Activated naive CD4-positive, alpha-beta T cell treated with anti-CD3 and anti-CD28 coated beads, Interleukin-2, amount 10 ng/mL, durations not matched to agents 7 days and 5 days (primary cell): ENCODE measurements at places on chromosomes 11 and 22.

GRCh38 chr11:1414650-1415049, 24.9 kb downstream of the BRSK2 start:
- DNase-seq = no peak

DNA sequence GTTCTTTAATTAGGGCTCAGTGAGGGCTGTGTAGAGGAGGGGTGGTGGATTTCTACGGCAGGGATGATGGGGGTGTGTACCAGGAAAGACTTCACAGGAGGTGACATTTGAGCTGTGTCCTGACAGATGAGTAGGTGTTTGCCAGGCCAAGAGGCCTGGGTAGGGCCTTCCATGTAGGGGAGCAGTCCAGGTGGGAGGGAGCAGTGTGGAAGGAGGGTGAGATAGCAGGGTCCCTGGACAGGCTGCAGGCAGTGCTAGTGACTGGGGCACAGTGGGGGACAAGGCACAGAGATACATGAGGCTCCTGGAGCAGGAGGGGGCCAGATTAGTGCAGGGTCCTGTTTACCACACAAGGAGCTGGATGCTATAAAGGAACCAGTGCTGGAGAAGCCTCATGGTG, 147.9 kb upstream of the CADM1 start:
- no peak for DNase-seq

GRCh38 chr22:30245985-30246813, at the start of gene LIF:
Gene LIF, minus strand, starts transcription at chr22:30246759. Its CDS starts 64 bp downstream, at chr22:30246695.
- peak; percentile 73 for DNase-seq

GRCh38 chr11:4695442-4695841, 2.2 kb downstream of the OR51E2 start:
- no peak for DNase-seq

- DNase-seq = no peak
Observed at GRCh38 chr11:11253497-11253896, 99.6 kb downstream of the CSNK2A3 start.

- no peak for DNase-seq
Observed at GRCh38 chr11:128405714-128406662, 181.4 kb downstream of the ETS1 start.

DNA sequence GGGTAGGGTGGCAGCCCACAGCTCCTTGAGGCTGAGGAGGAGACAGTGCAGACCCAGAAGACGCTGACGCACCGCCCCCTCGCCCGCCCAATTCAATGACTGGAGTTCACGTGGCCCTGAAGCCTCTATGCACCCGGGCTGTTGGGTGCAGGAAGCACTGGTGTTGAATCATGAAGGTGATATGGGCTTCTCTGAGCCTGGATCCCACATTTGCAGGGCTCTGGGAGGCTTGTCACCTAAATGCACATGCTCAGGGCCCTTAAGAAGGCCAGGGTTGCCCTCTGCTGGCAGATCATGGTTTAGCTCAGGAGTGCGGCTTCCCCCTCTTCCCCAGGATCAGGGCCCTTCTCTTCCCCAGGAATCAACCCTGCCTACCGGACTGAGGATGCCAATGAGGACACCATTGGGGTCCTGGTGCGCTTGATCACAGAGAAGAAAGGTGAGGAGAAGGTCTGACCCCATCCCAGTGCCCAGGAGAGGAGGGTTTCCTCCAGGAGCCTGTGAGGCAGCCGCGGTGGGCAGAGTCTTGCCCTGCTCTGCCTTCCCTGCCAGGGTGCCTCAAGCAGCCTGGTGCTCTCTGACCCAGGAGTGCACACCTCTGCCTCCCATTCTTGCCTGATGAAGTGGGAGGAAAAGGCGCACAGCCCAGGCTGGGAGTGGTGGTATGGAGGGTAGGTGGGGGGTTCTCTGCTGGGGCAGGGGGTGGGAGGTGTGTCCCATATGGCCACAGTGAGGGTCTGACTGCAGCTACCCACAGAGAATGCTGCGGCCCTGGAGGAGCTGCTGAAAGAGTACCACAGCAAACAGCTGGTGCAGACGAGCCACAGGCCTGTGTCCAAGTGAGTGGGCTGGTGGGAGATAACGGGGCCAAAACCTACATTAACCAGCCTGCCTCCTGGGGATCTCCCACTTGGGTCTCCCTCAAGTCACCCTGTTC, 17.5 kb downstream of the RELT start:
- peak; percentile 82 for DNase-seq
